ENCODE measurements at places on chromosomes 1 and 21.
A peak's percentile ranks its signal among the peaks of the same experiment; 100 is the strongest.

GRCh38 chr1:110068646-110069403 is 1.6 kb downstream of the ALX3 start:
- H3K36me3 ChIP-seq: no peaks in the 10 kb centered on the region
- peaks cover 52% of the 10 kb centered on the region for H3K27me3 ChIP-seq
- no peak for DNase-seq
- no peak overlapping the region for H3K4me3 ChIP-seq

GRCh38 chr21:36171741-36172331 is 15.2 kb downstream of the DOP1B start:
- H3K27ac ChIP-seq: no peak overlapping the region
- no peak overlapping the region for H3K4me3 ChIP-seq
- no peaks in the 10 kb centered on the region for H3K4me1 ChIP-seq
- H3K27me3 ChIP-seq: no peaks in the 10 kb centered on the region
- no peak for DNase-seq

DNA sequence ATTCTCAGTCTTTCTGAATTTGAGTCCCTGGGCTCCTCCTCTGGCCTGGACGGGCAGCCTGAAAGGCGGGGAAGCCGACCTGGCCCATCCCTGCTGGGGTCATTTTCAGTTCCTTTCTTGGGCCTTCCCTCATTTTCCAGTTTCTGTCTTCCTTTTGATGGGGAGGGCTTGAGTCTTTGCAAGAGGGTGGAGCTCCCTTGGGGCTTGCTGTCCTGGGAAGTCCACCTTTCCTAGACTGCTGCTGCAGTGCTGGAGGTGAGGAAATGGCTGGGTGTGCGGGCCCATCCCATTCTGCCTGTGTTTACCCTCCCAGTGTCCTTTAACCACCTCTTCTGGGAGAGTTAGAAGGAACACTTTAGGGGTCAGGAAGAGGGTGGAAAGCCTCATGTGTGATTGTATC is 40.4 kb upstream of the SYNC start:
- peak overlapping the region; percentile 69 for H3K4me3 ChIP-seq
- DNase-seq: no peak
- peak overlapping the region; percentile 94 for H3K27ac ChIP-seq
- H3K36me3 ChIP-seq: peaks cover 16% of the 10 kb centered on the region
- H3K27me3 ChIP-seq: no peaks in the 10 kb centered on the region

DNA sequence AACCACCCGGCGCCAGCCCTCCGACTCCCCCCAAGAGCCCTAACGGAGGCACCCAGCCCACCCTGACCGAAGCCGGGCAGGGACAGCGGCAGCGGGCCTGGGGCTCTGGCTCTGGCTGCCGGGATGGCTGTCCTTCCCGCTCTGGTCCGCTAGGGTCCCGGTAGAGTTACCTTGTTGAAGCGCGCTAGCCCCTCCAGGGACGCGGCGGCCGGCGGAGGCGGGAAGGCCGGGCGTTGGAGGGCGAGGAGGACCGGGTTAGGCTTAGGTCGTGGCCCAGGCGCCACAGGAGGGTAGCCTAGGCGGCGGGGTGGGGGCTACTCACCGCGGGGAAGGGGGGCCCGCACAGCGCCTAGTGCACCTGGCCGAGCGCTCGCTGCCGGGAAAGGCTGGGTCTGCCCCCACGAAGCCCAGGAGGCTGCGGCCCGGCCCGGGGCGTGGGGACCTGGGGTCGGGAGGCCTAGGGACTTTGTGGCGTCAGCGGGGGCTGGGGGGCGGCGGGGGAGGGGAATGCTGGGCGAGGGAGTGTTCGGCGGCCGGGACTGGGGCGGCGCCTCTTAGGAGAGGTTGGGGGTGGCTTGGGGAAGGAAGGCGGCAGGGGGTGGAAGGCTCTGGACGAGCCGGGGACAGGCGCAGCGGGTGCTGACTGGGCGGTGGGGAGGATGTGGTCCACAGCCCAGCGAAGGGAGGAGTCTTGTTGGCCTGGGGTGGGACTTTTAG is at the start of gene TRIM17:
Gene TRIM17 (minus strand): TSS at position 645 of the 717 bp plus-strand sequence. CDS start 1,789 bp downstream, outside the sequence.
- no peak for DNase-seq
- peaks cover 10% of the 10 kb centered on the region for H3K4me1 ChIP-seq
- peak within 1 kb of the TSS; percentile 30 for H3K4me3 ChIP-seq

GRCh38 chr21:29849735-29850176 is 90.0 kb downstream of the GRIK1 start:
- H3K27ac ChIP-seq: no peak overlapping the region
- no peaks in the 10 kb centered on the region for H3K4me1 ChIP-seq
- no peaks in the 10 kb centered on the region for H3K36me3 ChIP-seq
- no peaks in the 10 kb centered on the region for H3K27me3 ChIP-seq
- no peak overlapping the region for H3K4me3 ChIP-seq

GRCh38 chr1:29280409-29281131 is 44.2 kb downstream of the PTPRU start:
- H3K4me3 ChIP-seq: no peak overlapping the region
- no peak for DNase-seq
- no peaks in the 10 kb centered on the region for H3K27me3 ChIP-seq

DNA sequence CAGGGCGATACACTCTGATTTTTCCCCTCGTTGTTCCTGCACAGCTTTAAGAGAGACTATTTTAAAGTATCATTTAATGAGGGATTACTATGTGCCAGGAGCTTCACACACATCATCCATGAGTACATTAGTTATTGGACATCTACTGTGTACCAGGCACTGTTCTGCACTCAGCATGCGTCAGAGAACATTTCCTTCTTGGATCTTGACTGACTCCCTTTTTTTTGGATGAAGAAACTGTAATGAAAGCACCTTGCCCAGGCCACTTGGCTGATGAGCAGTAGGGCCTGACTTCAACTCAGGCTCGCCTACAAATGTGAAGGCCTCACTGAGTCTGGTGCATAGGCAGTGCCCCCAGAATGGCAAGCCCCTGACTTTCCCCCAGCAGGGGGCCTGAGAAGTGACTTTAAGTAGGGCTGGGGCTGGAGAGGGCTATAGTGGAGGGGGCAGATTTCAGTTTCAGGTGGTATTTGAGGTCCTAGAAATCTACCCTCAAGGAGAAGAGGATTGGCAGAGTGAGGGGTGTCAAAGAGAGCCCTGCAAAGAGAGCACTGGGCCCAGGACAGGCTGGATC is 50.0 kb downstream of the PTPRU start:
- peaks cover 6% of the 10 kb centered on the region for H3K36me3 ChIP-seq
- H3K27me3 ChIP-seq: no peaks in the 10 kb centered on the region
- no peak overlapping the region for H3K4me3 ChIP-seq
- no peaks in the 10 kb centered on the region for H3K4me1 ChIP-seq

DNA sequence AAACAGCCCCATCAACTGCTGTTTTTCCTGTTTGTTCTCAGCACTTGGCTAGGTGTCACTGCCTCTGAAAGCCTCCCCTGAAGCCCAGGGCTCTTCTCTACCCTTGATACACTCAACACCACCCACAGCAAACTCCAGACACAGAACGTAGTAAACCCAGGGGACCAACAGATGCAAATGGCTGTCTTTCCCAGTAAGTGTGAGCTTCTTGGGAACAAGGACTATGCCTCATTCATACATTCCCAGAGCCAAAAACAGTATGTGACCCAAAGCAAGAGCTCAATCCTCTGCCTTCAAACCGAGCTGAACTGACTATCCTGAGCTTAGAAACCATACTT is 4.4 kb downstream of the LBR start:
- no peak for DNase-seq
- H3K4me3 ChIP-seq: no peak overlapping the region
- no peaks in the 10 kb centered on the region for H3K27me3 ChIP-seq
- peaks cover 15% of the 10 kb centered on the region for H3K4me1 ChIP-seq
- peaks cover 16% of the 10 kb centered on the region for H3K36me3 ChIP-seq

- H3K36me3 ChIP-seq: no peaks in the 10 kb centered on the region
- no peak for DNase-seq
- no peak overlapping the region for H3K27ac ChIP-seq
- H3K27me3 ChIP-seq: no peaks in the 10 kb centered on the region
Observed at GRCh38 chr1:57551476-57551875, 127.6 kb upstream of the DAB1 start.

DNA sequence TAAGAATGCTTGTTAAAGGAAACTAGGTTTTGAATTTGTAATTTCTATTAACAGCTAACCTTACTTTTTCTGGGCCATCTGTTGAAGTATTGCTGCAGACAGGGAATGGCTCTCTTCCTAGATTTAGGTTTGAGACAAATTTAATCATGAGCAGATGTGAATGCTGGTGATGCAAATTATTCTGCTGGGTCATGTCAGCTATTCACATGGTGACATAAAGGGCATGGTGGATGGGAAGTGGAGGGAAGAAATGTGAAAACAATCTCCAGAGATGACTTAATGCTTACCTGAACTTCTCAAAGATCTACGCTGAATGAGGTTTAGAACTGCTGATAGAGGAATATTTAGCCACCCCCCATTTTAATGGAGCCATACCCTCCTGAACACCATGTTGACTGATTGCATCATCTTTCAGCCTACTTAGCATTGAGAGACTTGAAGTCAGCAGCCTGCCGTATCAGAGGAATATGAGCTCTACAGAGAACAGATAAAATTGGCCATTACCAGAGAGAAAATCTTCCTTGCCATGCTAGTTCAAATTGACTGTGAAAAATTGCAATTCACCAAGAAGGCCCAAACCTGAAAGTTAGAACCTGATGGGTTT is 138.8 kb downstream of the HHAT start:
- H3K27me3 ChIP-seq: no peaks in the 10 kb centered on the region
- no peak for DNase-seq
- H3K4me1 ChIP-seq: no peaks in the 10 kb centered on the region
- no peak overlapping the region for H3K27ac ChIP-seq
- no peaks in the 10 kb centered on the region for H3K36me3 ChIP-seq
- no peak overlapping the region for H3K4me3 ChIP-seq

- H3K27me3 ChIP-seq: no peaks in the 10 kb centered on the region
- no peaks in the 10 kb centered on the region for H3K4me1 ChIP-seq
- no peaks in the 10 kb centered on the region for H3K36me3 ChIP-seq
- no peak overlapping the region for H3K27ac ChIP-seq
Observed at GRCh38 chr1:12178511-12178910, 11.7 kb downstream of the TNFRSF1B start.

DNA sequence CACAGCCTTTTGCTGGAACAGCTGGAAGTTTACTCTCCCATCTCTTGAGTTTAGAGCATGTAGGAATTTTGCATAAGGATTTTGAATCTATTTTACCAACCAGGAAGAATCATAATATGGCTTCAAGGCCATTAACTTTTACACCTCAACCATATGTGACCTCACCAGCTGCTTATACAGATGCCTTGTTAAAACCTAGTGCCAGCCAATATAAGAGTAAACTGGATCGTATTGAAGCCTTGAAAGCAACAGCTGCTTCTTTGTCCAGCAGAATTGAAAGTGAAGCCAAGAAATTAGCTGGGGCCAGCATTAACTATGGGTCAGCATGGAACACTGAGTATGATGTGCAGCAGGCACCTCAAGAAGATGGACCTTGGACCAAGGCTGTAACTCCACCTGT is 65.4 kb downstream of the CEP350 start:
- no peak overlapping the region for H3K27ac ChIP-seq
- H3K36me3 ChIP-seq: peaks cover 74% of the 10 kb centered on the region
- H3K4me1 ChIP-seq: no peaks in the 10 kb centered on the region
- H3K27me3 ChIP-seq: no peaks in the 10 kb centered on the region
- no peak overlapping the region for H3K4me3 ChIP-seq
- DNase-seq: no peak

DNA sequence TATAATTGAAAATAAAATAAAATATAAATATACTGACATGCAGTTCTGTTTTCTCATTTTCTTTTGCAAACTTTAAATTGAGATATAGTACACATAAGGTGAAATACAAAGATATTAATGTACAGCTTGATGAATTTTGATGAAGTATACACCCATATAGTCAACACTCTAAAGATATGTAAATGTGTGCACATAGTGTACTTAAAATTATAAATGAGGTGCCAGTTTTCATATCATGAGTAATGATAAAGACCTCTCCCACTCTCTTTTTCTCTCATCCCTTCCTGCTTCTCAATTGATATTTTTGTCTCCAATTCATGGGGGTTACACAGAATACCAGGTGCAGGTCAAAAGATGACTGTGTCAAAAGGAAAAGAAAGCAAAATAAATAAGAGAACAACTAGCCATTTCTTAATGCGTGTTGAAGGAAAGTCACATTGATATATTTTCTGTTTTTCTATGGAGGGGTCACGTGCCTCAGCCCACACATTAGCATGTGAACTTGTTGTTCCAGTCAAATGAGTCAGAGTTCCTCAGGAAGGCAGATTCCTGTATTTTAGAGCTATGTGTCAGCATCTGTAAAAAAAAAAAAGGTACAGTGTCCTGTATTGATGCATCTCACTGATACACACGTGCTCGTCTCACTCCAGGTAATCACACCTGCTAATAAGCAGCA is 64.3 kb upstream of the HOOK1 start:
- H3K27ac ChIP-seq: peak overlapping the region; percentile 50
- H3K27me3 ChIP-seq: no peaks in the 10 kb centered on the region
- peaks cover 15% of the 10 kb centered on the region for H3K4me1 ChIP-seq
- no peak for DNase-seq
- H3K4me3 ChIP-seq: no peak overlapping the region
- no peaks in the 10 kb centered on the region for H3K36me3 ChIP-seq

DNA sequence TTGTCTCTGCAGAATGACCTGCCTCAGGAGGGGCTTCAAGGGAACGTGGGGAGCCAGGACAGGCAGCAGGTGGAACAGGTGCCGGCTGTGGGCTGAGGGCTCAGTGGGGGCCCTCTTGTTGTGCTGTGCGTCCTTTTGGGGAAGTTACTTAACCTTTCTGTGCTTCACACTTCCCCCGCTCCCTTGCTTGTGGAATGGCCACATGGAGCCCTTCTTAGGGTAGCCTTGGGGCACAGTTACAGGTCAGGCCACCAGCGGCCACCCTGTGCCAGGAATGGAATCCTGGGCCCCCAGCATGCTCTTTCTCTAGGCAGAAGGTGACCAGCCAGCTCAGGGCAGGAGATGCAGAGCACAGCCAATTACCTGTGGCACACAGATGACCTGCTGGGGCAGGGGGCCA is 2.6 kb downstream of the IKBKE start:
- DNase-seq: no peak
- no peak overlapping the region for H3K27ac ChIP-seq
- H3K4me3 ChIP-seq: no peak overlapping the region

- H3K4me3 ChIP-seq: no peak overlapping the region
- H3K36me3 ChIP-seq: no peaks in the 10 kb centered on the region
- no peak overlapping the region for H3K27ac ChIP-seq
Observed at GRCh38 chr1:63674238-63674864, 81.1 kb downstream of the PGM1 start.

- H3K4me3 ChIP-seq: no peak overlapping the region
- no peak overlapping the region for H3K27ac ChIP-seq
- H3K27me3 ChIP-seq: no peaks in the 10 kb centered on the region
- H3K36me3 ChIP-seq: no peaks in the 10 kb centered on the region
- DNase-seq: no peak
- no peaks in the 10 kb centered on the region for H3K4me1 ChIP-seq
Observed at GRCh38 chr1:175629318-175629694, 114.1 kb downstream of the TNR start.

DNA sequence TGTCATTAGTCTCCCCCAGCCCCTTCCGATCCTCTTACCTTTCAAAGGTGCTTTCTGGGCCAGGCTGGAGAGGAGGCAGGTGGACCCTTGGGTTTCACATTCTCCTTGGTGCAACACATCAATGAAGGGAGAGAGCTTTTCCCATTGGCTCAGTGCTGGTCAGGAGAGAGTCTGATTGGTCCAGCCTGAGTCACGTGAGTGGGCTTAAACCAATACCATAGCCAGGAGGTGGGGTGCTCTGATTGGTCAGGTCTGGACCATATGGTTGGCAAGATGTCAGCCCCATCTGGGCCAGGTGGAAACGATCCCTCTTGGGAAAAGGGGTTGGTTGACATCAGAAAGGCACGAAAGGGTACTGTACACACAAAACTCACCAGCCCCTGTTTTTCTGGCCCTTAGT is 44.8 kb upstream of the ABCG1 start:
- DNase-seq: no peak
- H3K36me3 ChIP-seq: 0 out of 2 replicates have a peak, but pooled peaks cover 3% of the 10 kb centered on the region
- no peaks in the 10 kb centered on the region for H3K27me3 ChIP-seq
- H3K27ac ChIP-seq: no peak overlapping the region

Data from RWPE2 (cell line).